GM20000 (cell line): ENCODE measurements at places on chromosomes 4 and X.

DNA sequence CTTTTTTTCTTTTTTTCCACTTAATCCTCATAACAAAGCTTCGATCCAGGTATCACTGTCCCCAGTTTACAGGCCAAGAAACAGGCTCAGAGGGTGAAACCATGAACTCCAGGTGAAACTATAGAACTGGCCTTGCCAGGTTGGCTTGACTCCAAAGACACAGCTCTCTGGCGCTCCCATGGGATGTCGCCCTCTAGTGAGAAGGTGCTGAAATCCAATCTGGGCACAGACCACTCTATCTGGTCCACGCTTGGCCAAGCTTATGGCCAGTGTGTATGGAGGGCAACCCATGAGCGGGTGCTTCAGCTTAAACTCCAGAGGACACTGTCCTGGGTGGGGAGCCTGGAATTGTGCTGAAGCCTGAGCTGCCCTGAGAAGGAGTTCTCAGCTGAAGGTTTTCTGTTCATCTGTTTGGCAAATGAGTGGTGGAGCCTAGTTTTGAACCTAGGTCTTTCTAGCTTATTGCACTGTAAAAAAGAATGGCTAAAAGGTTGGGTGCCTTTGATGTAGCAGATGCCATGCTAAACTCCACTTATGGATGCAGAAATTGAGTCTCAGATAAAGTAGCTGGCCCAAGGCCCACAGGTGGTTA lies 70.5 kb downstream of the SEL1L3 start:
- DNase-seq: no peak

DNA sequence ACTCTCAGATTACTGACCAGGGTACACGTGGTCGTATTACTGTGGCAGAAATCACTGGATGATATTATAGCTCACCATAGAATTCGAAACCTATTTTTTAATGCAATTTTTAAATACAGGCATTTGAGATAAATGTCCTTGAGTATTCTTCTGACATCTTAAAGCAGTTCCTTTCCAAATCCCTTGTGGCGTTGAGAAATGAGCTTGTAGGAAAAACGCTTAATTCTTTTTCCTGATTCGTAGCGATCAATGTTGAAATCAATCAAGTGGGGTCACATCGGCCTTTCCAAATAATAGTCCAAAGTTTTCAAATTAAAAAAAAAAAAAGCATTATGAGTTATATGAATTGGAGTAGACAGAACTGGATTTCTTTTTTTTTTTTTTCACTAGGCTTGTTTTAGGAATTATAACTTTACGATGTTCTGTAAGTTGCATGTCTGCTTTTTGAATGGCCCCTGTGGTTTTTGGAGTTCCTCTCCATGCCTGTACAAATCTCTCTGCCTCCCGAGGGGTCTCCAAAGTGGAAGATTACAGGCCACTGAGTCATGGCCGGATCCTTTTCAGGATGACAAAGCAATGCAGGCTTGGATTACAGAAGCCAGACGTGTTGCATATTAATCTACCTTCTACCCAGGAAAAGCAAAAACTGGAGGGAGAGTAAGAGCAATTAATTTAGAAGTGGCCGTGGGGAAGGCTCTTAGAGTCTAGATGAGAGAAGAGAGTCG lies 226.1 kb downstream of the SHOX start:
- no peak for DNase-seq

DNA sequence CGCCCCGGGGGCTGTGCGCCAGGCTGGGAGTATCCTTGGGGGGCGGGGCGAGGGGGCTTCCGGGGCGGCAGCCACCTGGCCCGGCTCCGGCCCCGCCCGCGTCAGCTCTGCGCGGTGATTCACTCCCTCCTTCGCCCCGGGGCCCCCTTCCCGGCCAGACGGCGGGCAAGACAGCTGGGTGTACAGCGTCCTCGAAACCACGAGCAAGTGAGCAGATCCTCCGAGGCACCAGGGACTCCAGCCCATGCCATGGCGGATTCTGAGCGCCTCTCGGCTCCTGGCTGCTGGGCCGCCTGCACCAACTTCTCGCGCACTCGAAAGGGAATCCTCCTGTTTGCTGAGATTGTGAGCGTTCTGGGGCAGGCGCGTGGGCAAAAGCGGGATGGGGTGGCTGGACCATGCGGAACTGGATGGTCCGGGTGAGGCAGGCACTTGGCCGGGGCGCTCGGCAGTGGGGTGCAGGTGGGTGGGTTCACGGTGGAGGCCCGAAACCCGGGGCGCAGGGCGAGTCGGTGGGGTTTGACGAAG lies at the start of gene PLP2:
TSS of gene PLP2 (plus strand) at position 147 of the 528 bp plus-strand sequence. CDS start at position 250, 103 bp downstream.
- DNase-seq: peak; percentile 67

- peak; percentile 8 for DNase-seq
Measured at GRCh38 chr4:137124278-137124932, 407.9 kb downstream of the PCDH18 start.

GRCh38 chr4:42339935-42340406 lies 57.3 kb upstream of the SHISA3 start:
- DNase-seq: no peak

GRCh38 chr4:148778980-148779675 lies 336.9 kb upstream of the NR3C2 start:
- no peak for DNase-seq

DNA sequence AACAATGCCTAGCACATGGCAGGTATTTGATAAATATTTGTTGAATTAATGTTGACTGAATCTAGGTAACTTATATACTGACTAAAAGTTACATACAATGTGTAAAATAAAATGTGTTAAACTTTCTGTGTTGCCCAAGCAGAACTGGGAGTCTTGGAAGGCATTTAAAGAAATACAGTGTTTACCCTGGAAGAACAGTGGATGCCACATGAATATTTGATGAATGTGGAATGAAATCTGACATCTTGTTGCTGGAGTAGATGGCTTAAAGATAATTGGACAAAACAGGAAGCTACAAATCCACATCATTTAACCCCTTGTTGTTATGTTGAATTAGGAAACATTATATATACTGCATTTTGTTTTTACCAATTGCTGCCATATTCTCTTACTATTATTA lies 39.9 kb upstream of the SCOC start:
- no peak for DNase-seq

DNA sequence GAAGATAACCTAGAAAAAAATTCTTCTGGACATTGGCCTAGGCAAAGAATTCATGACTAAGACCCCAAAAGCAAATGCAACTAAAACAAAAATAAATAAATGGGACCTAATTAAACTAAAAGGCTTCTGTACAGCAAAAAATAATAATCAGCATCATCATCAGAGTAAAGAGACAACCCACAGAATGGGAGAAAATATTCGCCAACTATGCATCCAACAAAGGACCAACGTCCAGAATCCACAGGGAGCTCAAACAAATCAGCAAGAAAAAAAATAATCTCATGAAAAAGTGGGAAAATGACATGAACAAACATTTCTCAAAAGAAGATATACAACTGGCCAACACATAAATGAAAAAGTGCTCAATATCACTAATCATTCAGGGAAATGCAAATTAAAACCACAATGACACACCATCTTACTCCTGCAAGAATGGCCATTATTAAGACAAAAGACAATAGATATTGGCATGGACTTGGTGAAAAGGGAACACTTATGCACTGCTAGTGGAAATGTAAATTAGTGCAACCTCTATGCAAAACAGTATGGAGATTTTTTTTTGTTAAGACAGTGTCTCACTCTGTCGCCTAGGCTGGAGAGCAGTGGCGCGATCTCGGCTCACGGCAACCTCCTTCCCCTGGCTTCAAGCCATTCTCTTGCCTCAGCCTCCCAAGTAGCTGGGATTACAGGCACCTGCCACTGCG lies 29.9 kb downstream of the ELF2 start:
- DNase-seq: no peak

DNA sequence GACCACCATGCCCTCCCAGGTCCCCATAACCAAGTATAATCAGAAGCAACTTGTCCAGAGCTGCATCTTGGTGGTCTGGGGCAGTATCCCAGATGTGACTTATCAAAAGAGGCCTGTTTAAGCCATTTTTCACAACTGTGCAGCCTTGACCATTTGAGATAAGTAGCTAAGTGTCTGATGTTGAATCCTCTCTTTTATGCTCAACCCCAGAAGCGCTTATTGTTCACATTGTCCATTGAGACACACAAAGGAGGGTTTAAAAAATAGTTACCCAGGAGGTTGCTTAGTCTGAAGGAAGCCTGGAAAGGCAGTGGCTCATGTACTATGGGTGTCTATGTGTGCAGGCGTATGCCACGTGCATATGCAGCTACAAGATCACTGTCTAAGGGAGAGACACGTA lies 27.0 kb downstream of the ENPP6 start:
- no peak for DNase-seq

GRCh38 chrX:21503593-21503992 lies 129.4 kb downstream of the CNKSR2 start:
- DNase-seq: no peak

GRCh38 chr4:118918388-118918787 lies 29.7 kb downstream of the SYNPO2 start:
- DNase-seq: no peak

DNA sequence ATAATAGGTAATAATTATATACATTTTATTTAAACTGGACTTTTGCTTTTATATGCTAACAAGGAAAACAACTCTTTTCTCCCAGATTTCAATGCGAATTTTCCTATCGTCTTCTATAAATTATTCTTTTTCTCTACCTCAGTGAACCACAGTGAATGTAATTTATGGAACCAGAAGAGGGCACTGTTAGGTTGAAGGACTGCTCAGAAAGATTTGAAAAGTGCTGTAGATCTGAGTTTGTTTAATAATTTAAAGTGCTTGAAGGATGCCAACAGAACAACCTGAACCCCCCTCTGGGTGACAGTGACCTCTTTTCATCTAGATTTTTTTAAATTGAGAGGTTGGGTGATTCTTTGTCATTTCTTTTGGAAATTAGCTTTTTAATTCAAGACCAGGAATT lies 54.9 kb downstream of the PHOX2B start:
- peak; percentile 7 for DNase-seq

- DNase-seq: no peak
Measured at GRCh38 chr4:40837094-40837870, 87.5 kb downstream of the NSUN7 start.

DNA sequence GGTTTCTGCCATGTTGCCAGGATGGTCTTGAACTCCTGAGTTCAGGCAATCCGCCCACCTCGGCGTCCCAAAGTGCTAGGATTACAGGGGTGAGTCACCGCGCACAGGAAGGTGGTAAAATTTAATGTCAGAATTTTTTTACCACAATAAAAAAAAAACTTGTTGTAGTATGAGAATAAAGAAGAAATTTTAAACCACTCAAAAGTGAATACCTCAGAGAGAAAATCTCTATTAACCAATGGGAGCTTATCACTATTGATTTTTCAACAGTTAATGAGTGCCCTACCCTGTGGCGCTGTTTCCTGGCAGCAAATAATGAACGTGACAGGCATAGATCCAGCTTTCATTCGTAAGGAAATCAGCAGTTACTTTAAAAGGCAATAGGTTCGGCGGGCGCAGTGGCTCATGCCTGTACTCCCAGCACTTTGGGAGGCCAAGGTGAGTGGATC lies 32.7 kb upstream of the SLC25A4 start:
- no peak for DNase-seq

DNA sequence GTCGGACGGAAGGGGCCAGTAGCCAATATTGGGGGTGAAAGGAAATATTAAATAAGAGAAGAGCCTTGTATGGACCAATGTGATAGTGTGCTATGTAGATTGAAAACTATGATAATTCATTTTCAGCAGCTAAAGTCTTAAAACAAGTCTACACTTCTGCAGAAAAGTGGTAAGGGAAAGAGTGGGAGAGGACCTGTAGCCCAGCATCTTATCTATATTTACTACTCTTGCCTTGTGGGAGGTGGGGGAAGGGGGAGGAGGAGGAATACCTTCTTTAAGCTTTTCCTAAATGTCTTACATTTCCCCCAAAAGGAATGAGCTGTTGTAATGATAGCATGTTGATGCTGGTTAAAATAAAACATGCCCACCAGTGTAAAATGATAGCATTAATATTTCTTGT lies 220.0 kb upstream of the SPRY1 start:
- DNase-seq: no peak

GRCh38 chr4:170652571-170652970 lies 562.8 kb upstream of the AADAT start:
- DNase-seq: no peak

DNA sequence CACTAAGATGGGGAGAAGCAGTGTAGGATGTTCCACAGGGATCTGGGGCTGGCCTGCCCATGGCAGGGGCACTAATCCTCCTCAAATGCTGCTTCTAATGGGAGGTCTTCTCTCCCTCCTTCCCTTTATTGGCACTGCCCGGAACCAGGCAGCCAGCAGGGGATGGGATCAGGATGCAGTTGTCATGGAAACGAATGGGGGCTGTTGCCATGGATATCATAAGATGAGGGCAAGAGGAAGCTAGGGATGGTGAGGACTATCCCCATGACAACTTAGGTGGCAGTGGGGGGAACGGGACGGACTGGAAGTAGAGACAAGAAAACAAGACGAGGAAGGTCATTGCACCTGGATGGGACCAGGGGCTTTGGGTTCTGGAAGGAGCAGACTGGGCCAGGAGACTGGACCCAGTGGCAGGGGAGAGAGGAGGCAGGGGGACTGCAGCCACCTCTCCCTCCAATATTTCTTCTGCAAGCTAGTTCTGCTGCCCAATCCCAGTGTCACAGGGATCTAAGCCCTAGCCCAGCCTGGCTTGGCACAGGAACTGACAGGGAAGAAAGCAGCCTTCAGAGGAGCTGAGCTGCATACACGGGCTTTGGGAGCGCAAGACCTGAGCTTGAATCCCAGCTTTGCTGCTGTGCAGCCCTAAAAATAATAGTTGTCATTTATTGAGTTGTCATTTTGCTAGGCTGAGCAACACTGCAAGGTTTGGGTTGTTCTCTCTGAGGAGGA lies 19.0 kb downstream of the IQSEC2 start:
- no peak for DNase-seq

DNA sequence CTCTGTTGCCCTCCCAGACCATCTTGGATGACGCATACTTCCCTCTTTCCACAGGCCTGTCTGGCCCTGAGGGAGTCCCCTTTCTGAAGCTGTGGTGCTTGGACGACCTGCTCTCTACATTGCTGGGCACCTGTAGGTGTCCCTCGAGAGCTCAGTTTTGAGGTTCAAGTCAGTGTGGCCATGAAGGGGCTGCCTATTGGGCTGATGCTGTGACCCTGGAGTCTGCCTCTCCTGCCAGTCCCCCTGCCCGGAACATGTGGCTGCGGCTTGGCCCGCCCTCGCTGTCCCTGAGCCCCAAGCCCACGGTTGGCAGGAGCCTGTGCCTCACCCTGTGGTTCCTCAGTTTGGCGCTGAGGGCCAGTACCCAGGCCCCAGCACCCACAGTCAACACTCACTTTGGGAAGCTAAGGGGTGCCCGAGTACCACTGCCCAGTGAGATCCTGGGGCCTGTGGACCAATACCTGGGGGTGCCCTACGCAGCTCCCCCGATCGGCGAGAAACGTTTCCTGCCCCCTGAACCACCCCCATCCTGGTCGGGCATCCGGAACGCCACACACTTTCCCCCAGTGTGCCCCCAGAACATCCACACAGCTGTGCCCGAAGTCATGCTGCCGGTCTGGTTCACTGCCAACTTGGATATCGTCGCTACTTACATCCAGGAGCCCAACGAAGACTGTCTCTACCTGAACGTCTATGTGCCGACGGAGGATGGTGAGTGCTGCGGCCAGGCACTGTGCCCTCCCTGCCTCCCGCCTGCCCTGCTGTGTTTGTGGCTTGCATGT lies 3.0 kb downstream of the NLGN3 start:
- DNase-seq: peak; percentile 17
